K562 (cell line): ENCODE measurements at places on chromosomes 16 and 17.

- no peaks in the 10 kb centered on the region for H3K36me3 ChIP-seq
- no peak overlapping the region for H3K4me3 ChIP-seq
- no peak overlapping the region for H3K27ac ChIP-seq
- no peak for DNase-seq
- no peaks in the 10 kb centered on the region; the same call in 2 of the 3 replicates for H3K27me3 ChIP-seq
- H3K4me1 ChIP-seq: no peaks in the 10 kb centered on the region
Observed at GRCh38 chr16:17270111-17270510, 200.6 kb downstream of the XYLT1 start.

- H3K27me3 ChIP-seq: peaks cover 26% of the 10 kb centered on the region
- H3K4me1 ChIP-seq: peaks cover 55% of the 10 kb centered on the region
- no peak overlapping the region for H3K4me3 ChIP-seq
- H3K27ac ChIP-seq: no peak overlapping the region
Observed at GRCh38 chr16:3088925-3089716, 10.0 kb downstream of the ZSCAN10 start.

DNA sequence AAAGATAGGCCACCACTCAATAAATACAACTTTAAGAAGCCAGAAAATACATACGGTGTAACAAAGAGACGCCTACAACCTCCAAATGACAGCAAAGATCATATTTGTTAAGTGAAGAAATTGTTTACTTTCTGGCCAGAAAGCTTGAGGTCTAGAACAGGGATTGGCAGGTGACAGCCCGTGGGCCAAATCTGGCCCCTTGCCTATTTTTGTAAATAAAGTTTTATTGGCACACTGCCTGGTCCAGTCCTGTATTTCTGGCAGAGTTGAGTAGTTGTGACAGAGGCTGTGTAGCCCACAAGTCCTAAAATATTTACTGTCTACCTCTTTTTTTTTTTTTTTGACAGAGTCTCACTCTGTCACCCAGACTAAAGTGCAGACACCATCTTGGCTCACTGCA is 3.4 kb upstream of the CLEC19A start:
- no peaks in the 10 kb centered on the region for H3K4me1 ChIP-seq
- no peaks in the 10 kb centered on the region for H3K27me3 ChIP-seq
- H3K27ac ChIP-seq: no peak overlapping the region
- H3K4me3 ChIP-seq: no peak overlapping the region
- no peak for DNase-seq
- no peaks in the 10 kb centered on the region for H3K36me3 ChIP-seq

DNA sequence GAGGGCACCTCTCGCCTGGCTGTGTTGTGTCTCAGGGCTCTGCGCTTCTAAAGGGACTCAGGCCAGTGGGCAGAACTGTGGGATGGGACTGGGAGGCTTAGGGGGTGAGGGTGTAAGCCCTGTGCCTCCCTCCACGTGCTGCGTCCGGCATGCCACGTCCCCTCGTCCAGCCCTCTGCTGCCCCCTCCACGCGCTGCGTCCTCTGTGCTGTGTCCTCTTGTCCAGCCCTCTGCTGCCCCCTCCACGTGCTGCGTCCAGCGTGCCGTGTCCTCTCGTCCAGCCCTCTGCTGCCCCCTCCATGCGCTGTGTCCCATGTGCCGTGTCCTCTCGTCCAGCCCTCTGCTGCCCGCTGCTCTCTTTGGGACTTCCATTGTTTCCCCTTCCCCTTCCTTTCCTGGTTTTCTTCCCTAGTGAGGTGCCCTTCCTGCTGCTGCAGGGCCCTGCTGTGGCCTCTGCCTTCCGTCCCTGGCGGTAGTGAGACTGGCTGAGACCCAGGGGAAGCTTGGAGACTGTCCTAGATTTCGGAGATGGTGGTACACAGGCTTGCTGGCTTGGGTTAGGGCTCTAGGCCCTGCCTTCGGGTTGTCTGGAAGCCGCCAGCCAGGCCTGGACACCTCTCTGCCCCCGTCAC is 6.4 kb upstream of the ZNF750 start:
- H3K4me3 ChIP-seq: no peak overlapping the region
- peaks cover 8% of the 10 kb centered on the region; the same call in 1 of the 3 replicates for H3K36me3 ChIP-seq
- no peak overlapping the region for H3K27ac ChIP-seq
- H3K27me3 ChIP-seq: no peaks in the 10 kb centered on the region
- H3K4me1 ChIP-seq: no peaks in the 10 kb centered on the region
- no peak for DNase-seq

GRCh38 chr17:29615048-29615385 is 7.7 kb downstream of the CORO6 start:
- peaks cover 20% of the 10 kb centered on the region for H3K4me1 ChIP-seq
- peak; percentile 50 for DNase-seq
- no peaks in the 10 kb centered on the region for H3K27me3 ChIP-seq
- no peaks in the 10 kb centered on the region; the same call in 2 of the 3 replicates for H3K36me3 ChIP-seq
- no peak overlapping the region for H3K27ac ChIP-seq

GRCh38 chr17:71460943-71461342 is 659.9 kb upstream of the SOX9 start:
- DNase-seq: no peak
- H3K4me1 ChIP-seq: no peaks in the 10 kb centered on the region
- H3K4me3 ChIP-seq: no peak overlapping the region
- H3K27ac ChIP-seq: no peak overlapping the region

- peaks cover 49% of the 10 kb centered on the region for H3K27me3 ChIP-seq
- no peak overlapping the region for H3K27ac ChIP-seq
- DNase-seq: no peak
- peaks cover 5% of the 10 kb centered on the region for H3K4me1 ChIP-seq
Observed at GRCh38 chr17:7767405-7768021, 50.0 kb downstream of the DNAH2 start.

GRCh38 chr17:62910277-62910676 is 55.8 kb upstream of the TANC2 start:
- no peaks in the 10 kb centered on the region for H3K27me3 ChIP-seq
- no peak for DNase-seq
- H3K4me3 ChIP-seq: no peak overlapping the region
- no peaks in the 10 kb centered on the region for H3K4me1 ChIP-seq
- no peak overlapping the region for H3K27ac ChIP-seq

- peaks cover 8% of the 10 kb centered on the region for H3K4me1 ChIP-seq
- H3K4me3 ChIP-seq: no peak overlapping the region
- DNase-seq: no peak
- H3K27ac ChIP-seq: no peak overlapping the region
- no peaks in the 10 kb centered on the region for H3K27me3 ChIP-seq
Observed at GRCh38 chr17:18111330-18111971, 2.9 kb downstream of the MYO15A start.

- peaks cover 7% of the 10 kb centered on the region; the same call in 1 of the 3 replicates for H3K4me1 ChIP-seq
- H3K27ac ChIP-seq: no peak overlapping the region
- DNase-seq: no peak
Observed at GRCh38 chr17:50571681-50572080, 11.2 kb downstream of the CACNA1G start.

DNA sequence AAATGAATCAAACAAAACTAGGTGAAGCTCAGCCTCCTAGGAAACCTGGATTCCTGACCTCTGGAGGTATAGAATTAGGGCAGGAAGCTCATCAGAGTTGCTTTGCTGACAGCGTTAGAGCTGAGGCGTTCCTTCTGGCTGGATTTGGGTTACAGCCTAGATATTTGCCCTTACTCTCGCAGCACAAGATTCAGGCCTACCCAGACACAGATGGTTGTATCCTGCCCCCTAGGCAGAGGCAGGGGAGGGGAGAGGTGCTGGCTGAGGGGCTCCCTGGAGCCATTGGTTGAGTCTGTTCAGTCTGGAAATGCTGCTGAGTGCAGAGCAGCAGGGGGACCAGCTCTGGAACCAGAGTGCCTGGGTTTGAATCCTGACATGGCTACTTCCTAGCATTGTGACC is 78.4 kb downstream of the MPRIP start:
- H3K4me1 ChIP-seq: peaks cover 8% of the 10 kb centered on the region; the same call in 2 of the 3 replicates
- H3K36me3 ChIP-seq: no peaks in the 10 kb centered on the region
- DNase-seq: no peak
- H3K4me3 ChIP-seq: no peak overlapping the region
- H3K27me3 ChIP-seq: no peaks in the 10 kb centered on the region

- H3K4me3 ChIP-seq: no peak overlapping the region
- no peaks in the 10 kb centered on the region for H3K27me3 ChIP-seq
- H3K36me3 ChIP-seq: peaks cover 66% of the 10 kb centered on the region; the same call in 1 of the 3 replicates
- no peaks in the 10 kb centered on the region for H3K4me1 ChIP-seq
Observed at GRCh38 chr16:87701505-87701921, 64.3 kb downstream of the KLHDC4 start.

GRCh38 chr16:84175350-84176081 is 11.3 kb downstream of the TAF1C start:
- peaks cover 7% of the 10 kb centered on the region; the same call in 1 of the 3 replicates for H3K4me1 ChIP-seq
- H3K36me3 ChIP-seq: peaks cover 30% of the 10 kb centered on the region; the same call in 1 of the 3 replicates
- no peak overlapping the region for H3K27ac ChIP-seq
- peaks cover 26% of the 10 kb centered on the region for H3K27me3 ChIP-seq
- H3K4me3 ChIP-seq: no peak overlapping the region

DNA sequence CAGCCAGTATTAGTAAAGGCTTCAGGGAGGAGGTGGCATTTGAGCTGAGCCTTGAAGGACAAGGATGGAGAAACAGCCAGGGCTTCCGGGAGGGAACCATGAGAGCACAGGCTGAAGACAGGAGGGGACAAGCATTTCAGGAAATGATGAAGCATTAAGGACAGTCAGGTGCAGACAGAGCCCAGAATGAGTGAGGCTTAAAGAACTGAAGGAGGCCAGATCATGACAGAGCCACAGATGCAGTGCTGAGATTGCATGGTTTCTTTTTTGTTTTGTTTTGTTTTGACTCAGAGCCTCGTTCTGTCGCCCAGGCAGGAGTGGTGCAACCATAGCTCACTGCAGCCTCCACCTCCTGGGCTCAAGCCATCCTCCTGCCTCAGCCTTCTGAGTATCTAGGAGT is 211.5 kb downstream of the SOX9 start:
- no peak overlapping the region for H3K4me3 ChIP-seq
- no peaks in the 10 kb centered on the region for H3K4me1 ChIP-seq
- no peak overlapping the region for H3K27ac ChIP-seq
- no peak for DNase-seq
- no peaks in the 10 kb centered on the region for H3K27me3 ChIP-seq

DNA sequence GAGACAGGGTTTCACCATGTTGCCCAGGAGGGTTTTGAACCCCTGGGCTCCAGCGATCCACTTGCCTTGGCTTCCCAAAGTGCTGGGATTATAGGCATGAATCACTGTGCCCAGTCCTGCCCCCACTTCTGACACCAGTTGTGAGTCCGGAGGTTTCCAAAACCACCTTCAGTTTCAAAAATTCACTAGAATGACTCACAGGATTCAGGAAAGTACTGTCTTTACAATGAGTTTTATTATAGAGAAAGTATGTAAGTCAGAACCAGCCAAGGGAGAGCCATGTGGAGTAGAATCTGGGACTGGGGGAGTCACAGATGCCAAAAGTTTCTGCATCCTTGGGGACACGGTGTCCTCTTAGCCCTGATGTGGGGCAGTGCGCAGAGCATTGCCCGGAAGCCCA is 55.1 kb downstream of the PLD6 start:
- H3K36me3 ChIP-seq: peaks cover 43% of the 10 kb centered on the region; the same call in 2 of the 3 replicates
- no peaks in the 10 kb centered on the region; the same call in 1 of the 2 replicates for H3K4me1 ChIP-seq
- H3K27me3 ChIP-seq: no peaks in the 10 kb centered on the region
- no peak overlapping the region for H3K4me3 ChIP-seq
- no peak overlapping the region for H3K27ac ChIP-seq
- DNase-seq: no peak

- H3K36me3 ChIP-seq: no peaks in the 10 kb centered on the region
- DNase-seq: no peak
- no peak overlapping the region for H3K27ac ChIP-seq
Observed at GRCh38 chr17:36928471-36929345, 8.6 kb upstream of the LHX1 start.

DNA sequence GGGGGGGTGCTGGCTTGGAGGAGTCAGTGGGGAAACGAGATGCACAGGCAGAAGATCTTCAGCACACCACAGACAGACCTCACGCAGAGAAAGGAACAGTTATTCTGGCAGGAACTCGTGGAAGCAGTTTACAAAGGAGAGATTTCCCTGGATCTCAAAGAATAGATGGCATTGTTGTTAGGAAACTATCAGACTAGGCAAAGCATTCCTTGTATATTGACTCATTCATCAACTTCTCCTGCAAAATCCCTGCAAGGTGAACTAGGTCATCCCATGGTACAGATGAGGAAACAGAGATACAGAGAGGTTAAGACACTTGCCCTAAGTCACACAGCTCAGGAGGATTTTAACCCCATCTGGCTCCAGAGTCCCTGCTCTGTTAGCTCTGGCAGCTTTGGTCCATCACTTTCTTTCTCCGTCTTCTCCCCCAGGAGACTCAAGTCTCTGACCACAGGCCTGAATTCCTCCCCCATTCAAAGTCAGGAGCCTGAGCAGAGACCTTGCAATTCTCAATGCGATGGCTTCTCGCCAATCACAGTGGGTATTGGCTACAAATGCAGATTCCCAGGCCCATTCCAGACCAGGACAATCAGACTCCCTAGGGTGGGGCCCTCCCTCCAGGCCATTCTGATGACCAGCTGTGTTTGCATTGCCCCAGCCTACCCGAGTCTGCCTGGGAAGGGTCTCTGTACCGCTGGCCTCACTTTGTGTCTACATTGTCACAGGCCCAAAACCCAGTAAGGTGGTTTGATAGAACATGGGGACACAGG is 56.4 kb downstream of the LITAF start:
- no peaks in the 10 kb centered on the region for H3K4me1 ChIP-seq
- no peak overlapping the region for H3K4me3 ChIP-seq
- H3K27me3 ChIP-seq: peaks cover 57% of the 10 kb centered on the region
- no peak overlapping the region for H3K27ac ChIP-seq

GRCh38 chr16:57637424-57637823 is 9.0 kb downstream of the ADGRG1 start:
- DNase-seq: no peak
- H3K36me3 ChIP-seq: no peaks in the 10 kb centered on the region
- H3K4me1 ChIP-seq: no peaks in the 10 kb centered on the region
- H3K27ac ChIP-seq: no peak overlapping the region

- H3K4me3 ChIP-seq: no peak overlapping the region
- H3K27me3 ChIP-seq: no peaks in the 10 kb centered on the region
- no peaks in the 10 kb centered on the region for H3K36me3 ChIP-seq
- DNase-seq: no peak
- no peaks in the 10 kb centered on the region for H3K4me1 ChIP-seq
- no peak overlapping the region for H3K27ac ChIP-seq
Observed at GRCh38 chr16:47815655-47816054, 340.1 kb downstream of the ABCC12 start.

GRCh38 chr17:80064696-80065095 is 28.3 kb downstream of the CCDC40 start:
- no peaks in the 10 kb centered on the region for H3K36me3 ChIP-seq
- H3K27ac ChIP-seq: no peak overlapping the region
- peaks cover 20% of the 10 kb centered on the region for H3K4me1 ChIP-seq

DNA sequence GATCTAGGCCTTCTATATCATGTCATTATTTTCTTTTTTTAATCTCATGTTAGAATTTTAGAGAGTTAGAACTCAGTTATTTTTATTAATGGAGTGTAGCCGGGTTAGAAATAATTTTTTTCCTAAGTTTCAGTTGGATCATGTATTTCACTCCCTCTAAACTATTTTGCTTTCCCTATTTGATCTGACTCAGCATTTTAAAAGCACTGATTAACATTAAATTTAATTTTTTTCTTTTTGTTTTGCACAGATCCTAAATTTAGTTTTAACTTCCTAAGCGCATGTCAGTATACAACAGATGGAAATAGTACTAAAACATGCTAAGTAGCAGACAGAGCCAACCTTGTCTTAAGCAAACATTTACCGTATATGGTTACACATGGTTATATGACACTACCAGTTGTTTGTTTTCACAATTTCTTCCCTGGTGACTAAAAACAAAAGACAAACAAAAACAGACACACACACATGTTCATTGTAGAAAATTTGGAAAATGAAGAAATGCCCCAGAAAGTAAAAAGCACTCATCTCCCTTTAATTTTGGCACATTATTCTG is 33.6 kb upstream of the RAB11FIP4 start:
- H3K4me3 ChIP-seq: no peak overlapping the region
- no peaks in the 10 kb centered on the region for H3K27me3 ChIP-seq
- no peak for DNase-seq
